ENCODE measurements at places on chromosomes 6 and 20.

DNA sequence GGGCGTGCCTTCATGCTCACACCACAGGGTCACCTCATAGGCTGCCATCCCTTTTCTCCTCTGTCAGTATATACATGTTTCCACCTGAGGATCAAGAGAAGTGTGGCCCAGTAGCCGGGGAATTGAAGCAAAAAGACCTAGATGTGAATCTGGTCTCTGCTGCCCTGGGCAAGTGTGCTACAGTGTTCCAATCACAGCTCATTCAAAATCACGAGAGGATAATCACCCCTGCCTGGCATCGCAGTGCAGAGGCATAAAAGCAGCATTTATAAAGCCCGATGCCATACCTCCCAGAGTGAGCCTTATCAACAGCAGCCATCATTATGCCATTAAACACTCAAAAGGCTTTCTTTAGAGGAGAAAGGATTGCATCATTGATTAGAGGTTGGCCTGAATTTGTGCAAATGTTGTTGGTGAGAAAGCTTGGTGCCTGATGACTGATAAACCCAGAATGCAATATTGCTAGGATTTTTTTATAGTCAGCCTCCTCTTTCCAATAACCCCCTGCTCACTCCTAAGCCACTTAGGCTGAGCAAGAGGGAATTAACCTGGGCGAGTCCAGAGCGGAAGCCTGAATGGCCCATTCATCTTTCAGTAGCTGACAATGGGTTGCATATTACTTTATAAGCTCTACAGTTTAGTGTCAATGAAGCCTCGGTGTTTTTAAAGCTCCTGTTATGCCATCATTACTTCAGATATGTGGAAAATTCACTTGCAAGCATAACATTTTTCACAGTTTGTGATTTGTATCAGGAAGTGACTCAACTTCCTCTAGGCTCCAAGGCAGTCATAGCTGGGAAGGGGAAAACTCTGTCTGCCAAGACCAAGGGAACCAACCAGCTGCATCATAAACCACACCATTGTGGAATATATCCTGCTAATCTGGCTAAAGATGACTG lies 92.5 kb upstream of the NXT1 start:
- no peak for DNase-seq

GRCh38 chr20:58070664-58071196 lies 157.7 kb downstream of the ANKRD60 start:
- DNase-seq = no peak

DNA sequence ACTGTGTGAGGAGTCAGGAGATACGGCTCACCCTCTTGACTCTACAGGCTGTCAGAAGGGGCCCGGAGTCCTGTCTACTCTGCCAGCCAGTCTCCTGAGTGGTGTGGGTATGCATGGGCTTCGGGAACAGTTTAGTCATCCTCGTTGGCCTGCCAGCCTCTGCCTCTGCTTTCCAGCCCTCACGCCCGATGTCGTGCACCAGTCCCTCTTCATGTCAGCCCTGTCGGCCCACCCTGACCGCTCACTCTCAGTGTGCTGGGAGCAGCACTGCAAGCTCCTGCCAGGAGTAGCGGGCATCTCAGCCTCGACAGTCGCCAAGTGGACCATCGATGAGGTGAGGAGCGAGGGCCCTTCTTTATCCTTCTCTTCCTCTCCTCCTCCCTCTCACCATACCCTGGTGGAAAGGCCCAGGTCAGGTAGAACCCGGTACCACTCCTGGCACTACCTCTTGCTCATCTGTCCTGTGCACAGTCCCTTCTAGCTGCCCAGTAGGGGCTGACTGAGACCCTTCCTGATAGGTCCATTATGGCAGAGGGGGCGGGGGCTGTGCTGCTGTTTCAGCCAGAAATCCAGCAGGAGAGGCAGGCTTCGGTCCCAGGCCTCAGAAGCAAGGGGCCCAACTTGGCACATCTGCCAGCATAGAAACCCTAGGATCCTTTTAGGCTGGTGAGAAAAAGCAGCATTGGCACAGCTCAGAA lies 18.7 kb upstream of the SGK2 start:
- no peak for DNase-seq

DNA sequence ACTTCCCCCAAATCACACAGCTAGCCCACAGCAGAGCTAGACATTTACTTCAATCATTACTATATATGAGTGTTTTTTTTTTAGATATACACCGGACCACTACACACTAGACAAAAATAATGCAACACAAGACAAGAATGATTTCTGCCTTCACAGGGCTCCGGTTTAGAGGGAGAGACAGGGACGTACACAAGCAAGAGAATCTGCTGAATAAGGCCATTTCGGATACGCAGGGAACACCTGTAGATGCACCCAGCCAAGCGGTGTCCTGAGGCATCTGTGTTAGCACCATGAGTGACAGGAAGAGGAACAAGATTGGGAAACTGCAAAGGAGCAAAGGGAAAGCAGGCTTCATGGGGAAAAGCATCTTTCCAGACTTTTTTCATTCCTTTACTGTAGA lies 45.7 kb downstream of the HS3ST5 start:
- no peak for DNase-seq

DNA sequence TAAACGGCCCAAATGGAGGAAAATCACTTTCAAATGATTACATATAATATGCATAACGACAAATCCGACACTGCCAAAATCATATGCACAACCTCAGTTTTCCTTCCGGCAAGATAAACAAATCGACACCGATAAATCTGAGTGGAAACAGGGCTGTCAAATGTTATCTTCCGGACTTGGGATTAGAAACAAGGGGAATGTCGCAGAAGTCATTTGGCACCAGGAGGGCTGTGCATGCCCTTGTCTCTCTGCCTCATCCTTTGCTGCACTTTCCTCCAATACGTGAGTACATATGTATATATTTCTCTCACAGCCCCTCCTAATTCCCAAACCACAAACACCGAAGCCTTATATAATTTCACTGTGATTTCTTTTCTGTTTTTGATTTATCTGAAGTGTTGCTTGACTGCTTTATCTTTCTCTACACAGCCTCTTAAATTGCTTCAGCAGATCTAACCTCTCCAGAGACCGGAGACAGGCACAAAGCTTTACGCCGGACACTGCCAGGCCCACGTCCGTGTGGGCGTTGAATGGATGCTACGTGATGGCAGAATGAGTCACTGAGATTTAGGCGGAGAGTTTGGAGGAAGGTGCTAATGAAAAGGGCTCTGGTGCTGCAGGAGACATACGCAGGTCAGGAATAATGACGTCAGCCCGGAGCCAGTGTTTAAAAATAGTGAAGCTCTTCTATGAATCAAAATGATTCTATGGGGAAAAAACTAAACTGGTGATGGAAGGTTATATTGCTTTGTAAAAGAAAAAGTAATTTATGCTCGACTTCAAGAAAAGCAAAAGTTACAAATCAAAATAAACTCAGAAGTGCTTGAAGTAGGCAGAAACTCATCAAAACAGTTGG lies 21.0 kb upstream of the PRELID3B start:
- no peak for DNase-seq

DNA sequence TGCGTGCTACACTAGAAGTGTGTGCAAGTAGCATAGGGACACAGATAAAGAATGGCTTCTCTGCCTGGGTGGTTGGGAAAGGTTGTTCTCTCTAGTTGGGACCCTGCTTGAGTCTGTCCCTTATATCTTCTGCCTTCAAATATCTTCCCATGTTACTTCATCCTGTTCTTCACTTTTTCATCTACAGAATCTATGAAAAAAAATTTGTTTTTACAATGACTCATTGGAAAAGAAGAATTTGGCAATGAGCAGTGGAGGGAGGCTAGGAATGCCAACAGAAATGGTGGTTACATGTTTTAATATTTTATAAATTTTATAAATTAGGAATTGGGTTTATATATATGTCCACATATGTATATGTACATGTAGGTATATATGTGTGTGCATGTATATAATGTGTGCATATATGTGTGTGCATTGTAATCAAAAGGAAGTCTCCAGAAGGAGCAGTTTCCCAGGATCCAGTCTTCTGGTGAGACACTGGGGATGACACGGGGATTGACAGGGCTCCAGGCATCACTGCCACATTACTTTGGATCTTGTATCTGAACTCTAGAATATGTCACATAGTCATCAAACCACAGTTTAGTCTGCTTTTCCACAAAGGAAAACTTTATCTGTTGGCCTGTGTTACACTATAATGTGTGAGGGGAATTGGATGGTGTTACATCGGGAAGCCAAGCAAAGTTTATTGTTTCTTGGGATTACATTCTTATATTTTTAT lies 75.3 kb upstream of the RIPOR2 start:
- no peak for DNase-seq

GRCh38 chr20:51318058-51318949 lies 224.2 kb downstream of the NFATC2 start:
- DNase-seq = peak; percentile 24

DNA sequence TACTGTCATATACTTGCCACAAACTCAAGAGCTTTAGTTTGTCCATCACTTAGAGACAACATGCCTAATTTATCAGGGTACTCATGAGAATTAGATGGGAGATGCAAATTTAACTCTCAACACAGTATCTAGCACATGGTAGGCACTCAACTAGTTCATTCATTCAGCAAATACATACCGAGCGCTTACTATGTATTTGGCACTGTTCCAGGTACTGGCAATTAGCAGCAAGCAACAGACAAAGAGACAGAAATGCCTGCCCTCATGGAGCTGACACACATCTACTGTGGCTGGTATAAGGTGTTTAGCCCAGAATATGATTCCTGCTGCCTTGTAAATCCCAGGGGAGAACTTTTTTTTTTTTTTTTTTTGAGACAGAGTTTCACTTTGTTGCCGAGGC lies 4.8 kb downstream of the MICAL1 start:
- no peak for DNase-seq

DNA sequence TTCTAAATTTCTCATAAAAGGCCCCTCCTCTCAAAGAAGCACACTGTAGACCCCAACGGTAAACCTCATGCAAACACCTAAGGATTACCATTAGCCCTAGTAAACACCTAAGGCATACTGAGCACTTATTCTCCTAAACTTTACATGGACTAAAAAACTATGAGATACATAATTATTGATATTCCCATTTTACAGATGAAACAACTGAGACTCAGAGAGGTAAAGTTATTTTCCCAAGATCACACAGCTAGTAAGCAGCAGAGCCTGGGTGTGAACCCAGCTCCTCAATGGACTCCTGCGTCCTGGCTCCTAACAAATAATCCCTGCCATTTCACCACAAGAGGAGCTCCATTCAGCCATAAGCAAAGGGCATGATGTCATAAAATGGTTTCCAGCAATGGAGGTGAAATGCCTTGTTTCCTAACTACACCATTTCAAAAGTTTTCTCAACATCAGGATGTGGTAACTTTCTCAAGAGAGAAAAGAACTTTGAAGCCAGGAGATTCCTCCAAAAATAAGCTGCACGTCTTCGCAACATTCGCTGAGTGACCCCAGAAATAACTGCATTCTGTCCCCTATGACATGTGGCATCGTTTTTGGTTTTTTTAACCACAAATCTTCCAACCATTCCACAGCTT lies 4.1 kb downstream of the ATP9A start:
- DNase-seq = no peak

DNA sequence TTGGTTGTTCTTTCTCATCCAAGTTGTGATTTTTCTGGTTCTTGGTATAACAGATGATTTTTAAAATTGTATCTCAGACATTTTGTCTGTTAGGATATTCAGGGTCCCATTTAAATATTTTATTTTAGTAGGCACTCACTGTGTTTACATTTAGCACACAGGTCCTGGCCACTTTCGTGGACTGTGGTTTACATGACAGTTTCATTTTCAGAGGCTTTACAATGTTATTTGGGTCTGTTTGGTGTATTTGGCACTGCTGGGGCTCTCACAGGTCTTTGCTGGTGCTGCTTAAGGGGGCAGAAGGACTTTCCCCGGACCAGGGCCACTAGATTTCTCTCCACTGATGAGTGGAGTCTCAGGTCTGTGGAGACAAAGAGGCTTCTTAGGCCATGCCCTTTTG lies 75.5 kb upstream of the TGM3 start:
- DNase-seq = no peak

DNA sequence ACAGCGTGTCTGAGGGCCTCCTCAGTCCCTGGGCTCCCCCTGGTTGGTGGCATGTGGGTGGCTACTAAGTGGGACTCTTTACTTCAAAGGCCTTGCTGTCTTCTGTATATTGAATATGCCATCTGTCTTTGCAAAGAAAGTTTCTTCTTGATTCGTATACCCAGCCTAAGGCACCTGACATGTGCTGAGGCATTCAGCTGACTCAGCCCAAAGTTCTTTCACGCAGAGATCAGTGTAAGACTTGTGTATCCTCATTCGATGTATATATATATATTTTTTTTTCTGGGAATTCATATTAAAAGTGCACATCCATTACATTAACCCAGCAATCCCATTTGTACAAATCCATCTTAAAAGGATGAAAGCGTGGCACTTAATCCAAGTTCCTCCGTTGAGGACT lies 115.1 kb upstream of the PMEPA1 start:
- DNase-seq = no peak

- no peak for DNase-seq
Observed at GRCh38 chr20:50821257-50821921, 26.5 kb downstream of the BCAS4 start.

DNA sequence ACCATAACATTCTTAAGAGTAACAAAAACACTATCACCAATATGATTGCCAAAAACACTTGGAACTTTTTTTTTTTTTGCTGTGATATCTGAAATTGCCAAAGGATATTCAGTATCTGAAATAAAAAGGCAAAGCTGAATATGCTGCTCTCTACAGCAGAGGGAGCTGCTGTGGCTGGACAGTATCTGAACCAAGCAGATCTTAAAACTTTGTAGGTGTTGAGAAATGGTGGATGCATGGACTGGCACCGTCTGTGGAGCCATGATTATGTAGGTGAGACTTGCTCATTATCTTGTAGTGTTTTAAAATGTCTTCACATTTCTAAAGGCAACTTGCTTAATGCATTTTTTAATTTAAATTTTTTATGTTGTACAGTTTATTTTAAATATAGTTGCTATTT lies 9.2 kb downstream of the PDCD2 start:
- no peak for DNase-seq

- no peak for DNase-seq
Observed at GRCh38 chr20:59661153-59661552, 56.8 kb downstream of the PHACTR3 start.

GRCh38 chr6:20647585-20647984 lies 113.3 kb downstream of the CDKAL1 start:
- DNase-seq = no peak

- DNase-seq = no peak
Observed at GRCh38 chr6:99011151-99011550, 63.4 kb upstream of the FBXL4 start.

GRCh38 chr6:36599791-36600209 lies 5.6 kb downstream of the SRSF3 start:
- peak; percentile 54 for DNase-seq

DNA sequence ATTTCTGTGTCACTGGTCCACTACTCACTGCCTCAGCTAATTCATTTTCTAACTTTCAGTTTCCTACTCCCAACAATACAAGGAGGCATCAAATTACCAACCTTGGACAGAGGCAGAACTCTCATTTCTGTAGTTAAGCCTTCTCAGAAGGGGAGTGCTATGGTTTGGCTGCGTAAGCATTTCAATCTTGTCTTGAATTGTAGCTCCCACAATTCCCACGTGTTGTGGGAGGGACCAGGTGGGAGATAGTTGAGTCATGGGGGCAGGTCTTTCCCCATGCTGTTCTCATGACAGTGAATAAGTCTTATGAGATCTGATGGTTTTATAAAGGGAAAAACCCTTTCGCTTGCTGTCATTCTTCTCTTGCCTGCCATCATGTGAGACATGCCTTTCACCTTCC lies 22.9 kb downstream of the HLA-DRA start:
- DNase-seq = peak; percentile 28
